ENCODE measurements at places on chromosomes 7 and 10.
A peak's percentile ranks its signal among the peaks of the same experiment; 100 is the strongest.

DNA sequence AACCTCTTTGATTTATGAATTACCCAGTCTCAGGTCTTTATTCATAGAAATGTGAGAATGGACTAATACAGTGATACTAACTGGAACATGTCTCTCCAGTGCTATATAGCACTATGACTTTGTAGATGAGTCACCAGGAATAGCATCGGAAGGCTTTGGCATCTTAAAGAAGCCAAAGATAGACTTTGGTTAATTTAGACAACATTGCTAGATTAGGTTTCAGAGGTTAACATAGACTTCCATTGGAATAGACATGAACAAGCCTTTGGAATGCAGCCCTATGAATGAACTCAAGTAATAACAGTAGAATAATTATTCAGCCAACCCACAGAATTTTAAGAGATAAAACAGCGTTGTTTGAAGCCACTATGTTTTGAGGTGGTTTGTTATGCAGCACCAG lies 169.2 kb downstream of the HGF start:
- H3K27me3 ChIP-seq, result no peaks in the 10 kb centered on the region
- H3K4me1 ChIP-seq, result no peaks in the 10 kb centered on the region
- H3K36me3 ChIP-seq, result no peaks in the 10 kb centered on the region
- H3K27ac ChIP-seq, result no peak overlapping the region

GRCh38 chr10:87771871-87772500 lies 46.0 kb downstream of the ATAD1 start:
- no peaks in the 10 kb centered on the region for H3K27me3 ChIP-seq
- H3K4me1 ChIP-seq, result peaks cover 11% of the 10 kb centered on the region
- peak; percentile 55 for DNase-seq
- no peak overlapping the region for H3K4me3 ChIP-seq
- H3K36me3 ChIP-seq, result peaks cover 4% of the 10 kb centered on the region
- no peak overlapping the region for H3K27ac ChIP-seq

- no peaks in the 10 kb centered on the region for H3K4me1 ChIP-seq
- H3K27ac ChIP-seq, result no peak overlapping the region
- no peaks in the 10 kb centered on the region for H3K36me3 ChIP-seq
- DNase-seq, result no peak
- no peaks in the 10 kb centered on the region for H3K27me3 ChIP-seq
Measured at GRCh38 chr7:39531818-39532217, 34.4 kb upstream of the YAE1 start.

- no peaks in the 10 kb centered on the region for H3K36me3 ChIP-seq
- H3K27ac ChIP-seq, result no peak overlapping the region
- DNase-seq, result no peak
- no peaks in the 10 kb centered on the region for H3K4me1 ChIP-seq
- no peak overlapping the region for H3K4me3 ChIP-seq
- H3K27me3 ChIP-seq, result no peaks in the 10 kb centered on the region
Measured at GRCh38 chr10:97197030-97197500, 11.3 kb upstream of the SLIT1 start.

- no peak overlapping the region for H3K4me3 ChIP-seq
- H3K27ac ChIP-seq, result no peak overlapping the region
- H3K4me1 ChIP-seq, result no peaks in the 10 kb centered on the region
- H3K27me3 ChIP-seq, result no peaks in the 10 kb centered on the region
- peak; percentile 61 for DNase-seq
Measured at GRCh38 chr10:6665847-6666246, 85.8 kb upstream of the PRKCQ start.

DNA sequence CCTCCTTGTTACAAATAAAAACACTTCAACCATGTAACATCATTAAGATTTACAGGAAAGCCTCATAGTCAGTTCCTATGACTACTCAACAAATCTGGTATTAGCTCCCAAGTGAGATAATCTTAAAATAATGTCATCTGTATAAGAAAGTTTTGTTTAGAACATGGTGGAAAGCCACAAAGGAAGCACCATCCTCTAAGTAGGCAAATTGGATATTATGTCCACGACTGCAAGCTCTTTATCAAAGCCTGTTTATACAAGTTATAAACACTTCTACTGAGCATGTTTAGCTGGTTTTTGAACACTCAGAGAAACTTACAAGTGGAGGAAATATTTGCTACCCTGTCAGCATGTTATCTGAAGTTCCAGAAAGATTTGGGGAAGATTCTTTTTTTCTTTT lies 349.8 kb downstream of the ARL4A start:
- no peaks in the 10 kb centered on the region for H3K27me3 ChIP-seq
- no peak overlapping the region for H3K4me3 ChIP-seq
- no peaks in the 10 kb centered on the region for H3K4me1 ChIP-seq
- H3K27ac ChIP-seq, result no peak overlapping the region

GRCh38 chr10:30068492-30069223 lies 9.3 kb upstream of the JCAD start:
- DNase-seq, result no peak
- no peak overlapping the region for H3K27ac ChIP-seq
- no peak overlapping the region for H3K4me3 ChIP-seq
- no peaks in the 10 kb centered on the region for H3K27me3 ChIP-seq

GRCh38 chr7:52482076-52482475 lies 553.4 kb upstream of the POM121L12 start:
- DNase-seq, result no peak
- H3K27me3 ChIP-seq, result no peaks in the 10 kb centered on the region
- no peaks in the 10 kb centered on the region for H3K36me3 ChIP-seq
- H3K4me1 ChIP-seq, result no peaks in the 10 kb centered on the region
- no peak overlapping the region for H3K4me3 ChIP-seq

GRCh38 chr7:154568346-154568745 lies 434.6 kb downstream of the PAXIP1 start:
- H3K4me1 ChIP-seq, result no peaks in the 10 kb centered on the region
- no peak overlapping the region for H3K27ac ChIP-seq
- no peak for DNase-seq
- H3K27me3 ChIP-seq, result no peaks in the 10 kb centered on the region

- H3K4me3 ChIP-seq, result no peak overlapping the region
- no peaks in the 10 kb centered on the region for H3K27me3 ChIP-seq
- no peaks in the 10 kb centered on the region for H3K36me3 ChIP-seq
- no peaks in the 10 kb centered on the region for H3K4me1 ChIP-seq
- DNase-seq, result no peak
Measured at GRCh38 chr7:3558400-3558799, 257.3 kb downstream of the SDK1 start.

- H3K36me3 ChIP-seq, result no peaks in the 10 kb centered on the region
- no peak overlapping the region for H3K27ac ChIP-seq
- no peak overlapping the region for H3K4me3 ChIP-seq
- no peaks in the 10 kb centered on the region for H3K27me3 ChIP-seq
- no peak for DNase-seq
- no peaks in the 10 kb centered on the region for H3K4me1 ChIP-seq
Measured at GRCh38 chr7:42906181-42906580, 5.7 kb downstream of the C7orf25 start.

DNA sequence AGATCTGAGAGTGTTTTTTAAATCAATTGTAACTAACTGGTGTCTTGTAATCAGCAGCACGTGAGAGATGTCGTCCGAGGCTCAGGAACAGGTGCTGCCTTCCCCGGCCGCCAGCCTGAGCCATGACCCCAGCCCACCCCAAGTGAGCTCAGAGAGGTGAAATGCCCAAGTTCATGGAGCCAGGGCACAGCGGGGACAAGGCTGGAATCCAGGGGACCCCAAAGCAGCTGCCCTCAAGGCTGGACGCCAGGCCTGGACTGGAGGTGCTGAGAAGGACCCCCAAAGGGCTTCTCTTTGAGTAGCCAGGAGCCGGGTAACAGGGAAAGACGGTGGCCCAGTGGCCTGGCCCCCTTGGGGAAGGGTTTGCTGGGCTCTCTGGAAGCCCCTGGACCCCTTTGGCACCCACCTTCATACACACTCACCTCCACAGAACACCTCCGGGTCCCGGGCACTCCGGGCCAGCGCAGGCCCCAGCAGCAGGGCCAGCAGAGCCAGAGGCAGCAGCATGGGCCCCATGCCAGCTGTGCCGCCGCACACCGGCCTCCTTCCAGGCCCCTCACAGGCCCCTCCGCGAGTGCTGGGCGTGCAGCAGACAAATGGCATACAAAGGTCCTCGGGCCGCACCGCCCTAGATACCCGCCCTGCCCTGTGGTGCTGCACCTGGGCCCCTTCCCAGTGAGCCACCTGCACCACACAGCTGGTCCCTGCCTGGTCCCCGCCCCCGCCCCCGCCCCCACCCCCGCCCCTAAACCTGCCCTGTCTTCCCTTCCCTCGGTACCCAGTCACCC lies 24.0 kb upstream of the CNPY1 start:
- no peak for DNase-seq
- H3K4me1 ChIP-seq, result no peaks in the 10 kb centered on the region
- peaks cover 52% of the 10 kb centered on the region for H3K27me3 ChIP-seq
- no peak overlapping the region for H3K27ac ChIP-seq
- no peak overlapping the region for H3K4me3 ChIP-seq
- H3K36me3 ChIP-seq, result no peaks in the 10 kb centered on the region

DNA sequence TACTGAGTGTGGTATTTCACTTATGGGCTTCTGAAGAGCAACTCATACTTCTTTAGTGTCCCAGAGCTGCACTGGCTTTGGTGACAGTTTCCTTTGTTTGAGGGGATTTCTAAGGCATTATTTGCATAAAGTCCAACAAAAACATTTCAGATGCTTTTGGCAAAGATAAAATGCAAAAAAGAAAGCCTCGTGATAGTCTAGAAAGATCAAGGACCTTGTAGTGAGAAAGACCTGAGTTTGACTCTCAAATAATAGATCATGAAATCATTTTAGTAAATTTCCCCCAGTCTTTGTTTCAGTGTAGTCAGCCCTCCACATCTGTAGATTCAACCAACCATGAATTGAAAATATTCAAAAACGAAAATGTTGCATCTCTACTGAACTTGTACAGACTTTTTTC lies 107.4 kb downstream of the EEPD1 start:
- no peak overlapping the region for H3K4me3 ChIP-seq
- H3K36me3 ChIP-seq, result no peaks in the 10 kb centered on the region
- H3K27ac ChIP-seq, result no peak overlapping the region
- no peak for DNase-seq

GRCh38 chr10:85195596-85195995 lies 867.2 kb downstream of the CCSER2 start:
- H3K4me3 ChIP-seq, result no peak overlapping the region
- H3K27ac ChIP-seq, result no peak overlapping the region
- H3K36me3 ChIP-seq, result no peaks in the 10 kb centered on the region

- no peaks in the 10 kb centered on the region for H3K27me3 ChIP-seq
- H3K4me1 ChIP-seq, result no peaks in the 10 kb centered on the region
- no peaks in the 10 kb centered on the region for H3K36me3 ChIP-seq
Measured at GRCh38 chr7:86643561-86644281, at the start of gene GRM3. Gene GRM3 (plus strand): TSS chr7:86643909. CDS start chr7:86765146, 121,237 bp downstream.

GRCh38 chr7:146346096-146346495 lies 229.5 kb downstream of the CNTNAP2 start:
- DNase-seq, result no peak
- H3K4me1 ChIP-seq, result no peaks in the 10 kb centered on the region
- no peak overlapping the region for H3K4me3 ChIP-seq
- H3K27ac ChIP-seq, result no peak overlapping the region

- H3K36me3 ChIP-seq, result no peaks in the 10 kb centered on the region
- no peaks in the 10 kb centered on the region for H3K27me3 ChIP-seq
- H3K4me3 ChIP-seq, result no peak overlapping the region
- H3K4me1 ChIP-seq, result peaks cover 12% of the 10 kb centered on the region
Measured at GRCh38 chr10:115830265-115830970, 442.6 kb downstream of the GFRA1 start.

DNA sequence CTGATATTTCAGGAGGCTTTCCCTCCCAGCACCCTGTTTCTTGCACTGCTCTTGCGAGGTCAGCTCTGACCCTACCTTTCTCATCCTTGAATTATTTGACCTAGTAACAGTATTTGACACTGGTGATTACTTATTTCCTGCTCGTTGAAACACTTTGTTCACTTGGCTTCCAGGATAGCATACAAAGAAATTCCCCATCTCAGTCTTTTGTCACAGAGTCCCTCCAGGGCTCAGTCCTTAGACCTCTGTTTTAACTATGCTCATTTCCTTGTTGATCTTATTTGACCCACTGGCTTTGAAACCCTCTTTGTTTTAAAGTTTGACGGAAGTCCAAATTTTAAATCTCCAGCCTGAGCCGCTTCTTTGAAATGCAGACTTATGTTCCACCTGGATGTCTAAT lies 29.9 kb downstream of the BMPR1A start:
- no peaks in the 10 kb centered on the region for H3K36me3 ChIP-seq
- no peaks in the 10 kb centered on the region for H3K27me3 ChIP-seq
- H3K4me1 ChIP-seq, result no peaks in the 10 kb centered on the region
- no peak overlapping the region for H3K4me3 ChIP-seq
- no peak overlapping the region for H3K27ac ChIP-seq
- DNase-seq, result no peak

GRCh38 chr10:114593240-114593792 lies 64.8 kb downstream of the ABLIM1 start:
- H3K27ac ChIP-seq, result no peak overlapping the region
- DNase-seq, result no peak
- H3K27me3 ChIP-seq, result no peaks in the 10 kb centered on the region
- no peak overlapping the region for H3K4me3 ChIP-seq
- peaks cover 18% of the 10 kb centered on the region for H3K4me1 ChIP-seq
- no peaks in the 10 kb centered on the region for H3K36me3 ChIP-seq

GRCh38 chr10:13913897-13914296 lies 327.1 kb downstream of the PRPF18 start:
- no peak overlapping the region for H3K4me3 ChIP-seq
- no peak overlapping the region for H3K27ac ChIP-seq
- no peaks in the 10 kb centered on the region for H3K4me1 ChIP-seq
- DNase-seq, result no peak
- no peaks in the 10 kb centered on the region for H3K36me3 ChIP-seq

GRCh38 chr7:151085329-151085690 lies 965 bp upstream of the AGAP3 start:
- H3K27me3 ChIP-seq, result no peaks in the 10 kb centered on the region
- H3K4me1 ChIP-seq, result peaks cover 19% of the 10 kb centered on the region
- peak overlapping the region; percentile 65 for H3K4me3 ChIP-seq
- H3K27ac ChIP-seq, result no peak overlapping the region
- no peaks in the 10 kb centered on the region for H3K36me3 ChIP-seq

GRCh38 chr7:4841836-4842235 lies 20.0 kb downstream of the PAPOLB start:
- H3K27ac ChIP-seq, result no peak overlapping the region
- DNase-seq, result no peak
- H3K4me3 ChIP-seq, result no peak overlapping the region
- no peaks in the 10 kb centered on the region for H3K36me3 ChIP-seq
- no peaks in the 10 kb centered on the region for H3K4me1 ChIP-seq

GRCh38 chr10:521261-522250 lies 167.9 kb downstream of the DIP2C start:
- H3K4me3 ChIP-seq, result no peak overlapping the region
- H3K27ac ChIP-seq, result no peak overlapping the region
- no peaks in the 10 kb centered on the region for H3K27me3 ChIP-seq
- DNase-seq, result no peak

DNA sequence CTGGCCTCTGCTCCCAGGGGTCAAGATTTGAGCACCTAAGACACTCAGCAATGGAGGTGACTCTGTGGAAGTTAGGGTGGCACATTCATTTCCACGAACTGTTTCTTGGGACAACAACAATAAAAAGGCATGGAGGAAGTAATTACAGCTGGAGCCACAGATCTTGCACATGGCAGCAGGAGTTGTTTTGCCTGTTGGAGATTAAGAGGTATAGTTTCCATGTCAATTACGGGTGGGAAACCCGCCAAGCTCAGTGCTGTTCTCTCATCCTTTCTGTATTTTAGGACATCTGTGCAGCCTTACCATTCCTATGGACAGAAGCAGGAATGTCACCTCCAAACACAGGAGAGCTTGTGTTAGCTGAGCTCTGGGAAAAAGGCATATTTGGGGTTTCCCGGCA lies 201.2 kb downstream of the SNX10 start:
- no peaks in the 10 kb centered on the region for H3K36me3 ChIP-seq
- H3K27ac ChIP-seq, result no peak overlapping the region
- no peak for DNase-seq
- H3K4me3 ChIP-seq, result no peak overlapping the region
- H3K4me1 ChIP-seq, result no peaks in the 10 kb centered on the region

All from MM.1S (cell line).